ENCODE measurements at places on chromosomes 6 and 20.

DNA sequence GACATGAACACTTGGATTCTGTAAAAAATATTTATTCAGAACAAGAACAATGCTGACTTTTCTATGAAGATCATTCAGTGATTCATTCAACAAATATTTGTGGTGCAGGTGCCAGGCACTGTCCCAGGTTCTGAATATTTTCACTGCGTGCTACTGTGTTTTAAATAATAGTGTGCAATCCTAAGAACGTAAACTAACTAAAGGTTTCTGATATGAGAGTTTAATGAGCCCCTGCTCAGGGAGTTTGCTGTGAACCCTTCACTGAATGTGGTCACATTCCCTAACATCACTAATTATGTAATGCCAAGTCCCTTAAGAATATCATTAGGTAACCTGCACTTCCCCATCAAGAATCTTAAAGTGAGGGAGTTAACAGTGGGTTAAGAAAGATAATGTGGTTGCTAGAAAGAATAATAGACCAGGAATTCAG is 1.7 kb upstream of the TMEM170B start:
- DNase-seq, result no peak

DNA sequence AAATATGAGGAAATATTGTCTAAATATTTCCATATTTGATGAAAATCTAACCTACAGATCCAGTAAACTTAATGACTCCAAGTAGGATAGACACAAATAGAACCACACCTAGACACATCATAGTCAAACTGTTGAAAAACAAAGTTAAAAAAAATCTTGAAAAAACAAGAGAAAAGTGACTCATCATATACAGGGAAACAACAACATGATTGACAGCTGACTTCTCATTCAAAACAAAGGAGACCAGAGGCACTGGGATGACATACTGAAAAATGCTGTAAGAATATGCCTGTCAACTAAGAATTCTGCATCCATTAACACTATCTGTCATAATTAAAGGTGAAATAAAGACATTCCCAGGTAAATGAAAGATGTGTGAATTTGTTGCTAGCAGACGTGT is 38.8 kb downstream of the BMP2 start:
- no peak for DNase-seq

DNA sequence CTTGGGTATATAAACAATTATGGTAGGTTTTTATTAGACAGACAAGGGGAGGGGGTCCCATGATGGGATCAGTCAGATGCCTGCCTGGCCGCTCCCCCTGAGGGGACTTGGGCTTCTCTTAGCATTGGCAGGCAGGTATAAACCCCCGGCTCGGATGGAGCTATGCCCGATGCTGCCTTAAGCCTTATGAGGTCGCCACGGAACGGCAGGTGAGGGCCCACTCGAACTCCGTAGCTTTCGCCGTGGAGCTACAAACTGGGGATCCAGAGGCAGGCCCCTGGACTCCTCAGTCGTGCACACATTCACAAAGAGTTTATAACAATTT is 148.8 kb downstream of the TRIM27 start:
- DNase-seq, result no peak

- DNase-seq, result no peak
Measured at GRCh38 chr6:167308207-167308606, 16.7 kb upstream of the TTLL2 start.

- DNase-seq, result no peak
Measured at GRCh38 chr6:165653196-165653595, 9.8 kb downstream of the PDE10A start.

GRCh38 chr6:40054602-40055001 is 120.3 kb upstream of the MOCS1 start:
- no peak for DNase-seq

DNA sequence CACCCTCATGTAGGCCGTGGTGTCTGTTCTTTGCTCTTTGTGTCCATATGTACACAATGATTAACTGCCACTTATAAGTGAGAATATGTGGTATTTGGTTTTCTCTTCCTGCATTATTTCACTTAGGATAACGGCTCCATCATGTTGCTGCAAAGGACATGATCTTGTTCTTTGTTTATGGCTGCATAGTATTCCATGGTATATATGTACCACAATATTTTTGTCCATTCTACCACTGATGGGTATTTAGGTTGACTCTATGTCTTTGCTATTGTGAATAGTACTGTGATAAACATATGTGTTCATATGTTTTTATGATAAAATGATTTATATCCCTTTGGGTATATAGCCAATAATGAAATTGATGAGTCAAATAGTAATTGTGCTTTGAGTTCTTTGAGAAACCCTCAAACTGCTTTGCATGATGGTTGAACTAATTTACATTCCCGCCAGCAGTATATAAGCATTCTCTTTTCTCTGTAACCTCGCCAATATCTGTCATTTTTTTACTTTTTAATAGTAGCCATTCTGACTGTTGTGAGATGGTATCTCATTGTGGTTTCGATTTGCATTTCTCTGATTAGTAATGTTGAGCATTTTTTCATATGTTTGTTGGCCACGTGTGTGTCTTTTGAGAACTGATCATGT is 174.4 kb upstream of the NT5E start:
- DNase-seq, result no peak

GRCh38 chr20:5806457-5807263 is 56.5 kb downstream of the SHLD1 start:
- DNase-seq, result no peak

DNA sequence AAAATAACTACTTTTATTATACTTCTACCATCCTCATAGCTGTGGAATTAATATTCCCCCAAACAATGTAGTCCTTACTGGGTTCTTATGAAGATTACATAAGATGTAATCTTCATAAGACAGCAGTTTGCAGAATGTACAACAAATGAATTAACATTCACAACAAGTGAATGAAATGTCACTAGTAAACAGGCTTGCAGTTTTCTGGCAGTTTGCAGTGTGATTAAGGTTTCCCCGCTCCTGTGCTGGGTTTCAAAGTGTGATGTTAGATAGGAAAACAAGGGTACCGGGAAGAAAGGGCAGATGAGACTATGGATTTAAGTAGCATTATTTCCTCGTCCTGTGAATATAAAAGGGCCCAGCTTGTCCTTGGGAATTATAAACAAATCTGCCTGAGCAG is 22.5 kb downstream of the ARFGEF3 start:
- no peak for DNase-seq

- no peak for DNase-seq
Measured at GRCh38 chr6:7776509-7776908, 50.6 kb downstream of the BMP6 start.

GRCh38 chr20:11376998-11377397 is 540.7 kb upstream of the BTBD3 start:
- DNase-seq, result peak; percentile 39

- no peak for DNase-seq
Measured at GRCh38 chr20:40497899-40498691, 190.9 kb downstream of the MAFB start.

GRCh38 chr20:25006431-25007167 is 14.0 kb upstream of the APMAP start:
- no peak for DNase-seq

DNA sequence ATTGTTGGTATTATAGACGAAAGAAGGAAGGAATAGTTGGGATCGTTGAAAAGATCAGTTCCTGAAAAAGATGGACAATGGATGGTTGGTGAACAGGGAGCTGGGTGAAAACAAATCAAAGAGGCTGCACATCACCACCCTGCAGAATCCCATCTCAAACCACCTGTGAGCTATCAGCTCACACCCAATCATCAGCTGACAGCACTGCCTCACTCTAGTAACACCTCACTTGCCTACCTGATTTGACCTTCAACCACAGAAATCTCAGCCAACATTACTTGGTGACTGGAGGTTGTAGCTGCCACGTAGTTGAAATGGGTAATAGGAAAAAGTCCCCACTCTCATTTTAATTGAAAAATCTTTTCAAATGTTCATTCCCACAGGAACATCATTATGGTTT is 101.8 kb upstream of the DST start:
- no peak for DNase-seq

- no peak for DNase-seq
Measured at GRCh38 chr20:62688855-62689460, 19.7 kb upstream of the NTSR1 start.

DNA sequence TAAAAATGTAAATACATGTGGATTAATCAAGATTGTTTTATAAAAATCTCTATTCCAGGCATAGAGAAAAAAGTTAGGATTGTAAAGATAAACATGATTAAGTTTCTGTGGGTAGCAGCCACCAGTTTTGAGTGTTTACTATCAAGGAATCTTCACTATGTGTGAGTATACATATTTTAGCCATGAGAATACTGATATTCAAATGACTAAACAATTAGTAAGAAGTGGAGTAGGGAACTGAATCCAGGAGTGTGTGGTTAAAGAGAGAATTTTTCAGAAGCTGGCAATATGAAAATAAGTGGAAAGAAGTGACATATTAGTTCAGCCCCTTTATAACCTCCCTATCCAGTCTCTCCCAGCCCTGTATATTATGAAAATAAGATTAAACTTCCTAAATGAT is 10.3 kb downstream of the ELOVL2 start:
- DNase-seq, result peak; percentile 44

DNA sequence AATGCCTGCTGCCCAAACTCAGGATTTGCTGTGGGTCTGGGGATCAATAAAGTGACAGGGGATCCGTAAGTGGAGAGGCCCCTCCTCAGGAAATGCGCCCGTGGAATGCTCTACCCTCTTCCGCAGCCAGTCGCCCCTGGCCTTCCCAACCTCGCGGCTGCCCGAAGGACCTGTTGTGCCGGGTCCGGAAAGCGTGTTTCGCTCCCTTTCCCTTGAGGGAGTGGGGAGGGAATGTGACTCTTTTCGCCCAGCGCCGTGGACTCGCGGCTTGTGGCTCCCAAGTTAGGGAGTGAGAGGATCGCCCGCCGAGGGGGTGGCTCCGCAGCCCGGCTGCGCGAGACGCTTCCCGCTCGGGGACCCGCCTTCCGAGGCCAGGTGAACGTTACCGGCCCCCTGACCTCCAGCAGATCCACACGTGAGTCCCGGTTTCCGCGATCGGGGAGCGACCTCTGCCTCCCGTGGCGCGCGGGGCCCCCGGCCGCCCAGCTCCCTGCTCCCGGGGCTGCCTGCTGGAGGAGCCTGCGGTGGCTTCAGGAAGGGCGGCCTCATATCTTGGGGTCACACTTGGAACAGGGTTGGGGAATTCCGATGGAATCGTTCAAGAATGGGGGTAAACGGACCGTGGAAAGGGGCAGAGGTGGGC is 666 bp downstream of the TPD52L1 start:
- no peak for DNase-seq

DNA sequence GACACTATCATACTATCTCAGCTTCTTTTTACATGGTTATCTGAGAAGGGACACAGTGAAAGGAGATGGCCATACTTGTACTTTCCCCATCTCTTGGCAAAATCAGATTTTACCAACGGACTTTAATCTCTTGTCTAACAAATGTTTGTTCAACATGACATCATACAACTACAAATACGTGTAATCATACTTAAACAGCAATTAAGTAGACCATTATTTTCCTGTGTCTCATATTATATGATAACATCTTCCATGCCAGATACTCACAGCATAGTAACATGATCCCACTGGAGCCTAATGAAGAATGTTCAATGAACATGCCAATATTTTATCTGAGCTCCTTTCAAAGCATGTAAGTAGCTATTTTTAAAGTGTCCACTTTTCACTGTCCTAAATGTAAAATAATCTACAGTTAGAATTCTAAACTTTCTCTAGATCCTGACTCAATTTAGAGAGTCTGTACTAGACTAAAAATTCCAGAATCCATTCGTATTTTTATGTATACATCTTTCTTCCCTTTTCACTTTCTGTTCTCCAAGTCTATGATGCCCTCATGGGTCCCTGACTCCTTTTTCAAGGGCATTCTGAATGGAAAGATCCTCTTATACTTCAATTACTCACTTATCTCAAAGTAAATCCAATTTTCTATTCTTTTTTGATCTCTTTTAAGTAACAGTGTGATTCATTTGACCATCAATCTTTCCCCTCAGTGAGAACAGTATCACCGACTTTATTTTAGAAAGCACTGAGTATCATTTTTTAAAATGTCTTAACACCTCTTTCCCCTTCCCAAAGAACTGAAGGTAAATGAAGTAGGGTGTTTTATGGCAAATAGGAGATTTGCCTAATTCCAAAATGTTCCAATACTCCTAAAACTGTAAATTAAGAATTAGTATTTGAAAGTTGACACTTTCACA is 133.5 kb downstream of the CDK19 start:
- DNase-seq, result no peak

DNA sequence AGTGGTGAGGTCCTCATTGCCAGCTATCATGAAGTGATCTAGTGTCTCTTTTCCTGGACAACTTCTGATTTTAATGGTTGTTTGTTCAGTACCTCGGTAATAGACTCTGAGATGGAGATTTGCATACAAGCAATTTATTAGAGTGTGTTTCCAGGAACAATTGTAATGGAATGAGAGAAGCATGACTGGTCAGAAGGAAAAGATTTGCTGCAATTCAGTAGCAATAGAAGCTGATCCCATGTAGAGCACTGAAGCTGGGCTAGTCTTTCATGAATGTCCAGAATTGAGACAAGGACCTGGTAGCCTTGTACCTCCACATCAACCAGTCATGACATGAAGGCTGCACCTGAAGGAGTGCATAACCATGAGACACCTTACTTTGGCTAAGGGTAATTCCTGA is 526.5 kb downstream of the NKAIN2 start:
- DNase-seq, result no peak

- no peak for DNase-seq
Measured at GRCh38 chr6:9623985-9624384, 790.9 kb downstream of the TFAP2A start.

- no peak for DNase-seq
Measured at GRCh38 chr20:61757-62156, 25.7 kb upstream of the DEFB125 start.

GRCh38 chr6:112437058-112437457 is 89.9 kb downstream of the RFPL4B start:
- no peak for DNase-seq

DNA sequence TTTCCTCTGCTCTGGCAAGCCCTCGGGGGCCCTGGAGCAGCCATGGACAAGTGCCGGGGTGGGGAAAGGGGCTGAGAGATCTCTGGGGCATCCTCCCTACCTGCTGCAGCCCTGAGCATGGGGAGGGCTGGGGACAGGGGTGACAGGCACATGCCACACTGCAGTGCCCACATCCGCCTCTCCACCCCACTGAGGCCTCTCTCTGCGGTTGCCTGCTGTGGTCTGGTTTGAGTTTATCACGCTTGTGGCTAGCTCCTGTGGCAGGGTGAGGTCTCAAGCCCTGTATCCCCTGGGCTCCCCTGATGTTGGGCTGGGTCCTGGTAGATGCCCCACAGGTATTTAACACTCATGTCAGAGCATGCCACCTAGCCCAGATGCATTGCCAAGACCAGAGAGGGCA is 52.9 kb upstream of the MLN start:
- no peak for DNase-seq

All from AG04450 (cell line).